ENCODE measurements at places on chromosomes 6 and 20. TPM values are rescaled to one million over a fixed set of nuclear protein-coding genes. Genes with fewer than 3 reads are reported as not detected.

- H3K36me3 ChIP-seq: no peaks in the 10 kb centered on the region
- no peak overlapping the region for H3K27ac ChIP-seq
- DNase-seq: no peak
- H3K27me3 ChIP-seq: no peaks in the 10 kb centered on the region
- H3K4me1 ChIP-seq: no peaks in the 10 kb centered on the region
Observed at GRCh38 chr6:94478133-94479005, 1059.0 kb upstream of the EPHA7 start.

- no peak overlapping the region for H3K27ac ChIP-seq
- no peak overlapping the region for H3K4me3 ChIP-seq
- peaks cover 6% of the 10 kb centered on the region for H3K36me3 ChIP-seq
- no peak for DNase-seq
Observed at GRCh38 chr20:5807431-5807830, 57.2 kb downstream of the SHLD1 start.

DNA sequence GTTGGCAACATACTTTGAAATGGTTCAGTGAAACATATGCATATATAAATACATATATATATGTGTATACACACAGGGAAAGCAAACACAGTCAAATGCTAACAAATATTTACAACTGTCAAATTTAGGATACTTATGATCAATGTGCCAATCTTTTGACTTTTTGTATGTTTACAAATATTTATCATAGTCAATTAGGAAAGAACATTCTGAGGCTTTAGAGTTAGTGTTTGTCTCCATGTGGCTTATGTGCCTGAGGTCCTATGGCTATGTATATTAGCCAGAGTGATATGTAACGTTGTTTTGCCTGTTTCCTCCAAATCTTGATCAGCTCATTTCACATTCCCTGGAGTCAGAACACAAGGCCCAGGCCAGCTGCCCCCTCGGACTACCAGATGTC lies 126.5 kb upstream of the MAN1A1 start:
- no peak overlapping the region for H3K27ac ChIP-seq
- no peaks in the 10 kb centered on the region for H3K4me1 ChIP-seq

GRCh38 chr6:160788806-160789205 lies 86.8 kb downstream of the PLG start:
- no peak overlapping the region for H3K27ac ChIP-seq
- H3K4me1 ChIP-seq: no peaks in the 10 kb centered on the region
- no peaks in the 10 kb centered on the region for H3K36me3 ChIP-seq
- H3K4me3 ChIP-seq: no peak overlapping the region

Gene NRSN1
- total RNA-seq: not detected

Gene MTFR2
- total RNA-seq: 1.3 TPM

GRCh38 chr6:61538801-61539200 lies 747.2 kb downstream of the KHDRBS2 start:
- H3K27ac ChIP-seq: no peak overlapping the region
- no peak overlapping the region for H3K4me3 ChIP-seq
- no peaks in the 10 kb centered on the region for H3K27me3 ChIP-seq
- DNase-seq: no peak
- no peaks in the 10 kb centered on the region for H3K36me3 ChIP-seq
- H3K4me1 ChIP-seq: no peaks in the 10 kb centered on the region

Gene SIRPG
- 25.4 TPM for total RNA-seq

GRCh38 chr6:56757588-56757984 lies 114.9 kb upstream of the DST start:
- no peak overlapping the region for H3K4me3 ChIP-seq
- H3K36me3 ChIP-seq: no peaks in the 10 kb centered on the region
- no peaks in the 10 kb centered on the region for H3K4me1 ChIP-seq
- H3K27ac ChIP-seq: no peak overlapping the region
- no peak for DNase-seq
- H3K27me3 ChIP-seq: no peaks in the 10 kb centered on the region

GRCh38 chr20:52746770-52747169 lies 225.4 kb upstream of the TSHZ2 start:
- H3K36me3 ChIP-seq: no peaks in the 10 kb centered on the region
- DNase-seq: no peak
- no peak overlapping the region for H3K27ac ChIP-seq
- no peaks in the 10 kb centered on the region for H3K27me3 ChIP-seq

DNA sequence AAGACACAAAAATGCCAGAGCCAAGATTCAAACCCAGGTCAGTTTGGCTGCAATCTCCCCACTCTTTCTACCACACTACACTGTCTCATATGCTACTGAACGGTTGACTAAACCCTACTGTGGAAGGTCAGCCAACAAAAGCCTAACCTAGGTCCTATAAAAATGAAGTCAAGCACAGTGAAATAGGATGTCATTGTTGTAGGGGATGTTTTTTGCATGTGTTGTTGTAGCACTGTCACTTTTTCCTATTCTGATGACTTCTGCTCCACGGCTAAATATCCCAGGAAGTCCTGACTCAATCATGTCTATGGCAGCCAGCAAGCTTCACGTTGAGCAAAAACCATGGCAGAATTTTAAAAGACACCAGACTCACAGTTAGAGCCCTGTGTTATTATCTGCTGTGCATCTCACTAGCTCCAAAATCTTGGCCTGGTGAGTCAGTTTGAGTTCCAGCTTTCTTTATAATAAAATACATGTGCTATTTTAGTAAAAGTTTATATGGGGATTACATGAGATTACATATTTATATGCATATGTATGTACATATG lies 322.1 kb upstream of the NT5E start:
- H3K27me3 ChIP-seq: no peaks in the 10 kb centered on the region
- H3K4me3 ChIP-seq: no peak overlapping the region
- no peak overlapping the region for H3K27ac ChIP-seq
- no peaks in the 10 kb centered on the region for H3K4me1 ChIP-seq
- DNase-seq: no peak
- no peaks in the 10 kb centered on the region for H3K36me3 ChIP-seq

GRCh38 chr6:36235309-36235708 lies 34.6 kb upstream of the PNPLA1 start:
- H3K4me3 ChIP-seq: no peak overlapping the region
- no peak overlapping the region for H3K27ac ChIP-seq
- no peaks in the 10 kb centered on the region for H3K27me3 ChIP-seq
- peaks cover 19% of the 10 kb centered on the region for H3K36me3 ChIP-seq
- no peak for DNase-seq
- H3K4me1 ChIP-seq: no peaks in the 10 kb centered on the region

Gene FHL5
- not detected for total RNA-seq

DNA sequence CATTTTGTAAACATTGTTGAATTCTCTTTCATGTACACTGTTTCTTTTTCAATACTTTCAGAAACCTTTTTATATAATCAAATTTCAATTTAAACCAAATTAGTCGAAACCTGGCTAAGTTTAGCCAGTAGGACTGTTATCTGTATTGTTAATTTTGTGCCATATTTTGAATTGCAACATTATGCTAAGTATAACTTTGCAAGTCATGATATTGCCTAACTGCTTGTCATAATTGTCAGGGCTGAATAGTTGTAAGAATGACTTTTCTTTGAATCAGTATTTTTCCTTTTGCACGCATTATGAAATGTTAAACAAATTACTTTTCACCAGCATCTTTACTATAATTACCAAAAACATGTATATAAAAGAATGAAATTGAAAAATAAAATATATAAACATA lies 82.7 kb downstream of the SAMD3 start:
- no peak overlapping the region for H3K4me3 ChIP-seq
- H3K4me1 ChIP-seq: peaks cover 14% of the 10 kb centered on the region
- DNase-seq: no peak
- H3K36me3 ChIP-seq: peaks cover 53% of the 10 kb centered on the region

Gene DNAH8
- 0.12 TPM for total RNA-seq

Gene TMC2
- total RNA-seq: not detected

Gene HLA-G
- total RNA-seq: 0.23 TPM

Gene LIN28B
- total RNA-seq: 0.20 TPM

- H3K4me3 ChIP-seq: no peak overlapping the region
- no peak overlapping the region for H3K27ac ChIP-seq
- no peaks in the 10 kb centered on the region for H3K36me3 ChIP-seq
- no peaks in the 10 kb centered on the region for H3K27me3 ChIP-seq
Observed at GRCh38 chr6:84582997-84583396, 181.4 kb downstream of the TBX18 start.

GRCh38 chr6:132872923-132873322 lies 58.6 kb downstream of the RPS12 start:
- no peak for DNase-seq
- no peaks in the 10 kb centered on the region for H3K4me1 ChIP-seq
- no peak overlapping the region for H3K4me3 ChIP-seq
- no peak overlapping the region for H3K27ac ChIP-seq

Gene SLC35F1
- not detected for total RNA-seq

DNA sequence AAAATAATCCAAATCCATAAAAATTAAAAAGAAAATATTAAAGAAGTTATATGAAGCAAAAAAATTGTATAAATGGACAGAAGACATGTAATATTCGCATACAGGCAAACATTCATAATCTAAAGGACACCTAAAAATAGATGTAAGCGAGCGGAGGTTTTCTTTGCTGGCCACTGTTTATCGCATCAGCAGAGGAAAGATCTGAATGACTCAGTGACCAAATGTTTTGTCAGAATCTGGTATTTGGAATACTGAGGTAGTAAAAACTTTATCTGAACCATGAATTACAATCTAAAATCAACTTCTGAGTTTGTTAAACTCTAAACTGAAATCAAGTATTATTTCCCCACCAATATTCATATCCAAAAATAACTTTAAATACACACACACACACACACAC lies 7.8 kb downstream of the TSPYL4 start:
- peaks cover 6% of the 10 kb centered on the region for H3K4me1 ChIP-seq
- no peak overlapping the region for H3K27ac ChIP-seq
- DNase-seq: no peak
- no peaks in the 10 kb centered on the region for H3K27me3 ChIP-seq
- H3K4me3 ChIP-seq: no peak overlapping the region

Gene GZF1
- total RNA-seq: 10.2 TPM

DNA sequence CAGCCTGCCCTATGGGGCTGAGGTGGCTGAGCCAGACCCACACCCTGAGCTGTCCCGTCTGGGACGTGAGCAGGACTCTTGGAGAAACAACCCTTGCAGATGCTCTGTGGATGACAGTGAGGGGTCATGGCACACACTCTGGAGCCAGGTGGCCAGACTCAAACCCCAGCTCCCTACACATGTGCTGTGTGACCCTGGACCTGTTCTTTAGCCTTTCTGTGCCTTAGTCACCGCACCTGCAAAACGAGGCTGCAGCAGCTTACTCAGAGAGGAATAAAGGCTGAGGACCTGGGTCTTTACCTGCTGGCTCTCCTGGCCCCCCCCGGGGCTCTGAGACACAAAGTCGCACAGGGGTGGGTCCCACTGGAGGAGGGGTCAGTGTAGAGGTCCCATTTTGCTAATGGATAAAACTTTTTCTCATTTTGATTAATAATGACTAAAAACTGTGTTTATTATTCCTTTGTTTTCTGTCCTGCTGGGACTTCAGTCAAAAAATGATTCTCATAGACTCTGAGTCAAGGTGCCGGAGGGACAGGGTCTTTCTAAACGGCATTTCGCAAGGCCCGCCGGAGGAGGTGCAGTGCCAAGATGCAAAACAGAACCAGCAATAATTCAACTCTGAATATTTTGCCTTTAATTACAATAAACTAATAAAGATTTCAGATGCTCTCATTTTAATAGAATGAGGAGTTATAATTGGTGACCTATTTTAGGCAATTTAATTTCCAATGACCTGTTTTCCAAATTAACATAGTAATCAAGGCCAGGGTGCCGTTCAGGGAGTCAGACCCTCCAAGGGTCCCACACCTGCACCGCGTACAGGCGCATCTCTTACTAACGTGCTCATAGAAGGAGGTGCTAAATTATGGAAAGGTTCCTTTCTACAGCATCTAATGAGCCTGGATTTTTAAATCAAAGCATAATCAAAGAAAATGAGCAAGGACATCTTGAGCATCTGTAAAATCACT lies 62.4 kb downstream of the YTHDF1 start:
- H3K27ac ChIP-seq: no peak overlapping the region
- DNase-seq: no peak
- no peaks in the 10 kb centered on the region for H3K36me3 ChIP-seq
- no peak overlapping the region for H3K4me3 ChIP-seq

- H3K4me1 ChIP-seq: no peaks in the 10 kb centered on the region
- H3K36me3 ChIP-seq: no peaks in the 10 kb centered on the region
- H3K27me3 ChIP-seq: no peaks in the 10 kb centered on the region
Observed at GRCh38 chr6:38943964-38944363, 104.6 kb upstream of the GLP1R start.

GRCh38 chr6:132445201-132445951 lies 44.1 kb upstream of the MOXD1 start:
- no peaks in the 10 kb centered on the region for H3K27me3 ChIP-seq
- H3K4me1 ChIP-seq: no peaks in the 10 kb centered on the region
- no peak for DNase-seq
- H3K36me3 ChIP-seq: no peaks in the 10 kb centered on the region
- H3K27ac ChIP-seq: no peak overlapping the region

Gene PAX1
- not detected for total RNA-seq

DNA sequence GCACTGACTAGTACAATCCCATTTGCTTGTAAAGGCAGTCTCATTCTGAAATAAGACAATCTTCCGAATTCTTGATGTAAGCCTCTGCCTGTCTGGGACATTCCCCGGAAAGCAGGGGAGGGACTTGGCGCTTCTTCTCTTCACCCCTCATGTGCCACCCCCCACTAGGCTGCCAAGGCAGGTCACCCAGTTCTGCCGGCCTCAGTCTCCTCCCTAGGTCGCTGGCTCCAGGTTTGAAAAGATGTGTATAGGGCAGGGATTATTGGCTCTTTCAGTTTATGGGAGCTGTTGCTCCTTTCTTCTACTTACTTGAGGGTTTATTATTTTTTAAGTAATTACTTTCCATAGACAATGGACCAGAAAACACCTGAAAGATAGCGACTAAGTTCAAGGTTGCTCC lies 158.1 kb upstream of the RPS6KA2 start:
- H3K4me1 ChIP-seq: no peaks in the 10 kb centered on the region
- H3K4me3 ChIP-seq: no peak overlapping the region
- no peaks in the 10 kb centered on the region for H3K36me3 ChIP-seq
- no peak for DNase-seq

Gene FLRT3
- not detected for total RNA-seq

DNA sequence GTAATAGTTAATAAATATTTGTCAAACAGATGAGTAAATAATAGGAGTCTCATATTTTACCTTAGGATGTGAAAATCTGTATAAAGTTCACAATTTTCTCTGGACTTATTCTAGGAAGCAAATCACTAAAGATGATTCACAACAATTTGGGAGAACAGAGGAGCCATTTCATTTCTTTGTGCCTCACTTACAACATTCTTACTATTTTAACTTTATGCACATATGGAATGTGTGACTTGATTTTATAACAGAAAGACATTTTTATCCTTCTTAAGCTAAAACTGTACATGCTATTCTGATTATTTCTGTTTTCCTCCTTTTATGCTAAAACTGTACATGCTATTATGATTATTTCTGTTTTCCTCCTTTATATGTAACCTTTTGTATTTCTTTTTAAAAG lies 83.3 kb downstream of the FUT9 start:
- no peaks in the 10 kb centered on the region for H3K27me3 ChIP-seq
- H3K4me3 ChIP-seq: no peak overlapping the region
- no peak overlapping the region for H3K27ac ChIP-seq
- H3K36me3 ChIP-seq: no peaks in the 10 kb centered on the region

- no peak within 1 kb of the TSS for H3K27ac ChIP-seq
- DNase-seq: no peak
Observed at GRCh38 chr6:42915732-42916131, at the start of gene PTCRA. PTCRA (plus strand) TSS chr6:42916053; CDS start chr6:42916070, 17 bp downstream.
